ENCODE measurements at places on chromosomes 7 and 10.

- DNase-seq = no peak
Observed at GRCh38 chr7:68792351-68792750, 805.9 kb upstream of the AUTS2 start.

DNA sequence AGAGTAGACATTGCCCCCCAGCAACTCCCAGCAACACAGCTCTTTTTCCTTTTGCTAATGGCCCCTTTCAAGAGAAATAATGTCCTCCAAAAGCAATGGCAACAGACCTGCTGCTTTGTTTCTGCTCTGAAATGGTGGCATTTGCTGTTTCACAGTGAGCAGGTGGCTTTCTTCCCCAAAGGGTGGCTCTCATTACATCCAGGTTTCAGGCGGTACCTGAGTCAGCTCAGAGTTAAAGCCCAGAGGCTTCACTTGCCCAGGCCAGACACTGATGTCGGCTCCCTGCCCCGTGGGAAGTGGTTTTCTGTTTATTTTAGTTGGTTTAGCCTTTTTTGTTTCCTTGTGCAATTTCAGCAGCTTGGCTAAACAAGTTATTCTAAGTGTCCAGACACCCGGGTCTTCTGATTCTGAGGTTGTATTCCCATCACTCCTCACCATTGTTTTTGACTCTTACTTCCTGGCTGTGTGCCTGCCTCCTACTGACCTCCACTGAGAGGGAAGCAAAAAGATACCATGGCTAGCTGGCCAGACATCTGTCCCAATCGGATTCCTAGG, 7.8 kb upstream of the ATOH7 start:
- no peak for DNase-seq

DNA sequence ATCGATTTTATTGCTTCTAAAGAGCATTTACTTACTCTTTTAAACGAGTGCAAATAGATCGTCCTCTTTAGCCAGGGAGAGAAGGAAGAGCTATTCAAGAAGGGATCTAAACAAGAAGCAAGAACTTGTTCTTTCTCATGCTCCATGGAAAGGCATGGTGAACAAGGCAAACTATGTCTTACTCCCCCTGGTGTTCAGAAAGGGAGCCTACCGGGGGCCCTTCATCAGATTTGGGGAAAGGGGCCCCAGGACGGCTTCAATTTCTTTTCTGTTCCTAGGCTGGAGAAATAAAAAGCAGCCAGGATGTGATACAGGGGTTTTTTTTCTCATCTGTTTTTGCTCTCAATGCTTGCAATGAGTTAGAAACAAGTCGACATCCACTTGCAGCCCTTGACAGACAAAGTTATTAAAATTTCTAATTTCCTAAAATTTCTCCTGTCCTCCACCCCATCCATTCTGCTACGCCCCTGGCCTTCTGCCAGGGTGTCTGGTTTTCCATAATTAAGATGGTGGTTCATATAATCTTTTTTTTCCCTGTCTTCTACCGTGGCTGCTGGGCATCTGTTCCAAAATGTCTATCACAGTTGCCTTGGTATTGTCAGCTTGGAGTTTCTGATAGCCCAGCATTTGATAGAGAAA, 214.4 kb downstream of the CREB5 start:
- no peak for DNase-seq

GRCh38 chr7:88700725-88701124, 58.8 kb upstream of the ZNF804B start:
- DNase-seq = no peak

DNA sequence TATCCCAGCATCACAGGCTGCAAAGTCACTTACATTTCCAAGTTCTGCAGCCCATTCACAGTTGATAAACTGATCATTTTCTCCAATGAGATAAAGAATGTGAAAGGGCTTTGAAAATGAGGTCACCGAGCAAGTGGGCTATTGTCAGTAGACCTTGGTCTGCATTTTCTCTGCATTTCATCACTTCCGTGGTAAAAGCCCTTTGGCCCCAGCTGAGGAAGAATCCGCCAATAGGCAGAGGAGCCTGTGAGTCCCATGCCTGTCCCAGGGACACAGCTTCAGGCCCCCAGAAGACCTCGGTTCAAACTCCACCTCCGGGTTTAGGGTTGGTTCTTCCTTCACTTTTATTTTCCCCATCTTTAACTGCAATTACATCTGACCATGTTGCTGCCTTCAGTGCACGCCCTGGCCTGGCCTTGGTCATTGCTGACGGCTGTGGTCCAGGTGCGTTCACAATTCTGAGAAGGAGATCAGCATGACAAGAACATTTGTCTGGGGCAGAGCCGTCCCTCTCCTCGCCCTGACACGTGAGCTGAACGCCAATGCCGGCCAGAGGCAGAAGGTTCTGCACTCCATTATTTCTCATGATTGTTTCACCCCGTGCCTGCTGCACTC, 292.5 kb downstream of the TCERG1L start:
- no peak for DNase-seq

- no peak for DNase-seq
Observed at GRCh38 chr7:41029072-41029499, 673.8 kb downstream of the INHBA start.

- no peak for DNase-seq
Observed at GRCh38 chr10:79386637-79387465, 39.6 kb downstream of the PPIF start.

DNA sequence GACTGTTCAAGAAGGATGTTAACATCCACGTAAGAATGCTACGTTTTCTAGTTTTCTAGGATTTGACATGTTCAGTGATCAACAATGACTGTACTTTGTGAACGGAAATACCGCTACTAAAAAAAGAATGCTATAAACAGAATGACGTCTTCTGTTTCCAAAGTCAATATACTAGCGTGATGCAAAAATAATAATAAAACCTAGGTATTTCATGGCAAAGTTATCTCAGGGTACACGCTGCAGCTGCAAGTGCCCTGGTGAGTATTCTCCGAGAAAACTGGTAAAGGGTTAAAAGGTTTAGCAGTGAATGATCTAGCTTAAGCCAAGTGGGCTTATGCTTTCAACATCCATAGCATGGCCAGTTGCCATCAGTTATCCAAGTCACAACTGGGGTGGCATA, 653.3 kb upstream of the PFKP start:
- no peak for DNase-seq

- DNase-seq = no peak
Observed at GRCh38 chr10:119535305-119535704, 7.2 kb downstream of the RGS10 start.

DNA sequence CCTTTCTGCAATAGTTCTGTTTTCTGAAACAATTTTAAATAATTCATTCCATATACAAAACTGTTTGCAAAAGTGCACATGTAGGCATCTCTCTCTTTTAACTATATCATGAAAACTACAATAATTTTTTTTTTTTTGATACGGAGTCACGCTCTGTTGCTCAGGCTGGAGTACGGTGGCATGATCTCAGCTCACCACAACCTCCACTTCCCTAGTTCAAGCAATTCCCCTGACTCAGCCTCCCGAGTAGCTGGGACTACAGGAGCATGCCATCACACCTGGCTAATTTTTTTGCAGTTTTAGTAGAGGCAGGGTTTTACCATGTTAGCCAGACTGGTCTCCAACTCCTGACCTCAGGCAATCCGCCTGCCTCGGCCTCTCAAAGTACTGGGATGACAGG, 44.0 kb upstream of the SEMA3A start:
- DNase-seq = no peak

DNA sequence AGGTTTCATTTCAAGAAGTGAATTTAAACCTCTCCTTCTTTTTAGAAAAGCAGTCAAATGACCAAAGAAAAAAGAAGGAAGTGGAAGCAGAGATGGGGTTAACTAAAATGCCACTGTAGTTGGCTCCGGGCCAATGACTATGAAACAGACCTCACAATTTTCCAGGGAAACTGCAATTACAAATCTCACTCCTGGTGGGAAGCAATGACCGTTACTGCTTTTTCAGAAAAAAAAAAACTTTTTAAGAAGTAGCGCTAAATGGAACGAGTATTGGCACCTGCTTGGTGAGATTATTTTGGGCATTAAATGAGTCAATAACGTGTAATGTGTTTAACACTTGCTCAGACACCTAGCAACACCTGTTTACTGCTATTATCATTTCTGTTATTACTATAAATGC, 1.2 kb downstream of the SFRP4 start:
- DNase-seq = no peak

DNA sequence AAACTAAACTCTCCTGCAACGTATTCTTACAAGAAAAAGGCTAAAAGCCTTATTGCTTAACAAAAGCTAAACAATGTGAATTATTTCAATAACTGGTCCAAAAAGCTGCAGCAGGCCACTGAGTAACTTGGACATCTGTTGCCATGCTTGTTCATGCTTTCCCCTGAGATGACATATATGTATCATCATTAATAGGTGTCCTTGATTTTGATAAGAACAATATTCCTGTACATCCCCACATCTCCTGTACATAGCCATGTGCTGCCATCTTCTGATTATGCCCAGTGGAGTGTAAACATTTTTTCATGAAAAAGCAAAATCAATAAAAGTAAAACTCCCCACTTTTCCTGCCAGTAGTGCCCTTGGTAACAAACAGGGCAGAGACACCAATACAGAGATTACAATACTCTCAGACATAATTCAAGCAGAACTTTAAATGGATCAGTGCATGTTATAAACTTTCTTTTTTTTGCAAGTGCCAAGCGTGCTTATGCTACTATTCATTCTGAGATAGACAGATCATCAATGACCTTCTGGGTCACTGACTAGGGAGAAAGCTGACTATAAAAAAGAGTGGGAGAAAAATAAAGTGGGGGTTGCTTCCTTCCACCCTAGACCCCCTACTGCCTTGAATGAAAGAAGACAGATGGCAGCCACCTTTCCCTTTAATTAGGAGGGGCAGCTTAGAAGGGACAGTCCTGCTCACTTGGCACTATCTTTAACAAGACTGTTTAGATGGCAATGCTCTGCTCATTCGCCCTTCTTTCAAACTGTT, 205.5 kb upstream of the KLF14 start:
- no peak for DNase-seq

Measured in stimulated activated CD4-positive, alpha-beta T cell treated with anti-CD3 and anti-CD28 coated beads, TNF-alpha, amount 100 ng/mL, for 4 hours (primary cell).